Lung (tissue), 17 donors: ENCODE measurements at places on chromosomes 5 and 9. TPM values are rescaled to one million over a fixed set of nuclear protein-coding genes. Genes with fewer than 3 reads are reported as not detected.

SPINK13 gene
- total RNA-seq, result not detected

- peak; percentile 34 for DNase-seq
Observed at GRCh38 chr5:172504701-172505402, 50.5 kb upstream of the SH3PXD2B start.

DNA sequence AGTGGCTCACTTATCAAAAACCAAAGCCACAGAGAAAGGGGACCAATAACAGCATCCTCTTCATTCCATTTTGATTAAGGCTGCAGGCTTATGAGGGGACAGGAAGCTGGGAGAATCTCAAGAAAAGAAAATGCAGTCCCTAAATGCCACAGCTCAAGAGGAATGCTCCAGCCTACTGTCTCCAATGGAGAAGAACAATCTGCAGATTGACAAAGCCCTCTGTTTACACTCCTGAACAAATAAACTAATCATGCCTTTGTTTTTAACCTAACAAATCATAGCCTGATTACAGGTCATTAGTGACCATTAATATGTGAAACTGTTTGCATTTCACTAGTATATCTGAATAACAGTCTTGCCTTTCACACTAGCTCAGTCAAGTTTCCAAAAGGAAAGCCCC is 26.5 kb downstream of the PPP2R2B start:
- no peak for DNase-seq

GRCh38 chr9:114387680-114388356 is at the start of gene AKNA:
Gene AKNA (minus strand): TSS chr9:114387982. CDS start chr9:114381333, 6,649 bp downstream.
- DNase-seq, result peak; percentile 92

STK32A gene
- 8.7 TPM for total RNA-seq

DNA sequence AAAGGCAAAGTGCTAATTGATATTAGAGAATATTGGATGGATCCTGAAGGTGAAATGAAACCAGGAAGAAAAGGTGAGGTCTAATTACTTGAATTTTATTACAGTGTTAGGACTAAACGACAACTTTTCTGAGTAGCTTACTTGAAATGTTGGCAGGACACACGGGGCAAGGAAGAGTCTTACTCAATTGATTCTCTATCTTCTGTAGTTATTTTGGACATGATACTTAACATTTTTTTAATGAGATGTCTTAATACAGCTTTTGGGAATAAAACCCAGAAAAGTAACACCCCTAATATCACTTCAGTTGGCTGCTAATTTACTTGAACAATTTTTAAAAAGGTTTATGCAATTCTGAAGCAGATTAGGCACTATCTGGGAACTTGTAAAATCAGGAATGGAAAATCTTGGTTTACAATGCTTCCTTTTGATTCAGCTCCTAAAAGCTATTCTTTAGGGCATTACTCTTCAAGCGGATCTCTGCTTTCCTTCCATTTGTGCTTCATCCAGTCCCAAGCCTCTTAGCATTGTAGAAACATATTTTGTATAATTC is 13.7 kb downstream of the SUB1 start:
- DNase-seq, result no peak

GRCh38 chr5:130870691-130871090 is 294.4 kb downstream of the HINT1 start:
- DNase-seq, result no peak

GRCh38 chr5:126054577-126055347 is 368.4 kb upstream of the GRAMD2B start:
- no peak for DNase-seq

DNA sequence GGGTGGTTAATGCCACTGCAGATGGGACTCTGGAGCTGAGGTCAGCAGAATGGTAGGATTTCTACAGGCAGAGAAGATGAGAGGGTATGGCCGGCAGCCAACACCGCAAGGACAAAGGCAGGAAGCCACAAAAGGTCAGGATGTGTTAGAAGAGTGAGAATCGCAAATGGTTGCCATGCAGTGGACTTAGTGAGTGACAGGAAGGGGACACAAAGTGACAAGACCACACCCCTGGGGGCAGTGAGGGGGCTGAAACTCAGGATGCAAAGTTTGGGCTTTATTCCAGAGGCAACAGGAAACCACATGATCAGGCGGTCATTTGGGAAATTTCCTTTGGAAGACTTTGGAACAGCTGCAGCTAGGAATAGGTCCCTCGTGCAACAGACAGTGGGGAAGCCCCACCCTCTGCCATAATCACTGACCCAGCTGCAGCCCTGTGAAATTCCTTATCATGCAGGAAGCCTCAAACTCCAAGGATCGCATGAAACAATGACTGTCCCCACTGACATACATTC is 14.2 kb upstream of the CCDC180 start:
- DNase-seq, result peak; percentile 81

DNA sequence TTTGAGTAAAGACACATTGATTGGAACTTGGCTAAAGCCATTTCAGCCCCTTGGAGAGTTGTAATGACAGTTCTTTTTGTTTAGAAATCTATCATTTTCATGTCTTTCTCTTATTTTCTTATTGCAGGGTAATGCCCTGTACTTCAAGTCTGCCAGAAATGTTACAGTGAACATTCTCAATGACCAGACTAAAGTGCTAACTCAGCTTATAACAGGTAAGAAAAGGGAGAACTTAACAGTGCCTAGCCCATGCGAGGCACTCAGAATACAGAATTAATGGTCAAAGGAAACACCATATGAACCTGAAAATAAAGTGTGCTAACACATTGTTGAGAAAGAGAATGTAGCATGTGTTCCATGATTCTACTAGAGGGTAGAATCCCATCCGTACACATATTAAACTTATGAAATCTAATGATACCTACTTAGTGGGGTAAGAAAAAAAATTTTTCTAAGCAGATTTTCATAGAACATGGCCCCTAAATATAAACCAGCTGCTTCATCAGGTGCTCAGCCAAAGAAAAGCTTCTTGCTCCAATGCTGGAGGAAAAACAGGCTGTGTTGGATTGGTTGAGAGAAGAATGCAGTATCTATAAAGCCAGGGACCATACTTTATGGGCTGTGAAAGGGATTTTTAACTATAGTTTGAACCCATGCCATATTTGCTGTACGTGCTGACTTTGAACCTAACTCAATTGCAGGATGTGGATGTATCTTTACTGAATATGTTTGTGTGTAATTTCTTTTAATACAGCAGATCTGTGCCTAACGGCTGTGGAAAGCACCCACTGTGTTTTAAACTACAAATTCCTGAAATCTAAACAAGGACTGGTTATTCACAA is 260.8 kb upstream of the PPP1R2B start:
- DNase-seq, result peak; percentile 90

- no peak for DNase-seq
Observed at GRCh38 chr5:11329679-11330078, 568.6 kb upstream of the DAP start.

DNA sequence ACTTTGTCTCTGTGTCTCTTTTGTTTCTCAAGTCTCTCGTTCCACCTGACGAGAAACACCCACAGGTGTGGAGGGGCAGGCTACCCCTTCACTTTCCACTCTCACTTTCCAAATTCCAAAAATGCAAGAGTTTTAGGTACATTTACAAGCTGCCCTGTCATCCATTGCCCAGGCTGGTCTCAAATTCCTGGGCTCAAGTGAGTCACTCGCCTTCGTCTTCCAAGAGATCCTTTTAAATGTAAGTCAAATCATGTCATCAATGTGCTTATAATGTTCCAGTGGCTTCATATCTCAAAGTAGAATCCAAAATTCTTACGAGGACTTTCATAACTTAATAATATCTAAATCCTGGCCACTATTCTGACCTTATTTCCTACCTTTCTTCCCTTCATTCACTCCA is 20.4 kb upstream of the UGCG start:
- no peak for DNase-seq

DNA sequence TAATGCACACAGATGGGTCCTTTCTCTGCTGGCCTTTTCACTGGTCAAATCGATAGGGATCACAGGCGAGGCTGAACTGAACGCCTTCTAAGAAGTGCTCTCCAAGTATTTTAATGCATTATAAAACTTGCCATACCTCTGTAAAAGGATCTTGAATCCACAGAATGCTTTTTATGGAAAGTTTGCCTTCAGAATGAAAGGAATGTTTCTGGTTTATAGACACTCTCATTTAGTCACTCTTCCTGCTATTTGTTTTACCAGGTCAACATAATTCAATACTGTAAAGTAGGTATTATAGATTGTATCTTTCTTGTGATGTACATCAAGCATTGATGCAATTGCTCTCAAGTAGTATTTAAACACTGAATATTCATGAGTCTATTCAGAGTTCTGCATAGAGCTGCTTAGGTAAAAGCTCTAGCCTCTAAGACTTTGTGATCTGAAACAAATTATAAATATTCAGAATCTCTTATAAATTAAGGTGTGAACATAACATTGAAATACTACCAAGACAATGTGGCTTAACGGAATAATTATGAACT is 308.4 kb downstream of the ISL1 start:
- DNase-seq, result no peak

DNA sequence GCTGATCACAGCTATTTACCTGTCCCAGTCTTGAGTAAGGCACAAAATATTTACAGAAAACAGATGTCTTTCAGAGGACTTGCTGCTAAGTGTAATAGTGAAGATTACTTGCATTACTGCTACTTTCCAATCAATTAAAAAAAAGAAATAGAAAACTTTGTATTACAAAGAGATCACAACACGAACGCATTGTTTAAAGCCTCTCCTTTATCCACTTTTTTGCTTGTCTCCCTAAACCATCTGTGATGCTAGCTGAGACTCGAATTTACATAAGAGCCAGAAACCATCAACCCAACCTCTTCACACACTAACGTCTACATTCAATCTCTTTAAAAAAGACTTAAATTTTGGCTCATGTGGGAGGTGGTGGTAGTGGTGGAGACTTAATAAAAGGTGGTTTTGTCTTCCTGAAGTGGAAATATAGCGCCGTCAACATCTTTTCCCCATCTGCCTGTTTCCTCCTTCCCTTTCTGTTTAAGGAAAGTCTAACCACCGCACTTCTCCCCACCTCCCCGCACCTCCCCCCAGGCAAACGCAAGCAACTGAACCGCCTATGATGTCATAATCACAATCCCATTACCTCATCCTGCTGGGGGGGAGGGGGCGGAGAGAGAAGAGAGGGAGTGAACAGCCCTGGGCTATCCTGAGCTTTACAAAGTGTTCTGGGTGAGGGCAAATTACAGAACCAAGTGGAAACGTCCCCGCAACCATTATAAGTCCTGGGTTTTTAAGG is 948 bp upstream of the FAM53C start:
- DNase-seq, result no peak

BHMT2 gene
- 4.6 TPM for total RNA-seq

DNA sequence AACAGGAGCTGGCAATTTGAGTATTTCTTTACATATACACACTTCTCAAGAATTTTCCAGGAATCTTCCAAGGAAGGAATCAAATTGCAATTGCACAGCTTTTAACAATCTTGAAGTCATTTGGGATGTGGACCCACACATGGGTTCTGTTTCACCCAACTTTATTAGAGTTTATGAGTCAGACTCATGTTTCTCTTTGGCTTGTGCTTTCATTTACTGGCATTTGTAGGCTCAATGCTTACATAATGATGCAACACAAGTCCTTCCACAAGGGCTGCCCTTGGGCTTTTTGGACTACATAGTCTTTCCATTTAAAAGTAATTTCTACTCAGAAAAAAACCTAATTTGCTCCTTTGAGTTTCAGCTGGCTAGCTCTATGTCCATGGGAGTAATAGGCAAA is 4.6 kb upstream of the CDC37L1 start:
- no peak for DNase-seq

- no peak for DNase-seq
Observed at GRCh38 chr5:157327771-157328170, 61.8 kb downstream of the CYFIP2 start.

DNA sequence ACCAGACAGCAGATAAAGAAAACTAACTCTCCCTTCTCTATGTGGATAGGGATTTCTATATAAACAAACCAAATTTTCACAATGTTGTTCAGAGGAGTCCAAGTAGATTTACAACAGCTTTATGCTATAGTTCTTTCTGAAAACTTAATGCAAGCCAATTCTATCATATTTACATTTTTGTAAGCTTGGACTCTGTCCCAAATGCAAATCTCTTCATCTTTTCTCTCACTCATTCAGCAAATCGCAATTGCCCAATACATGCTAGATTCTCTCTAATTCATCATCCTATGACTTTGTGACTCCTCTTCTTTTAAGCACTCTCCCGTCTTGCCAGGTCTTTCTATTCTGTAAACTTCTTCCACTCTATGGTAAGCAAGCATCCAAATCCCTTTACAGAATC is 39.1 kb upstream of the UGT3A2 start:
- DNase-seq, result peak; percentile 95

GRCh38 chr9:109264877-109265587 is 55.8 kb downstream of the EPB41L4B start:
- DNase-seq, result no peak

FBP1 gene
- 238 TPM for total RNA-seq
